ENCODE measurements at places on chromosomes 7 and 10.

- DNase-seq = no peak
Measured at GRCh38 chr7:69683002-69683401, 84.7 kb downstream of the AUTS2 start.

DNA sequence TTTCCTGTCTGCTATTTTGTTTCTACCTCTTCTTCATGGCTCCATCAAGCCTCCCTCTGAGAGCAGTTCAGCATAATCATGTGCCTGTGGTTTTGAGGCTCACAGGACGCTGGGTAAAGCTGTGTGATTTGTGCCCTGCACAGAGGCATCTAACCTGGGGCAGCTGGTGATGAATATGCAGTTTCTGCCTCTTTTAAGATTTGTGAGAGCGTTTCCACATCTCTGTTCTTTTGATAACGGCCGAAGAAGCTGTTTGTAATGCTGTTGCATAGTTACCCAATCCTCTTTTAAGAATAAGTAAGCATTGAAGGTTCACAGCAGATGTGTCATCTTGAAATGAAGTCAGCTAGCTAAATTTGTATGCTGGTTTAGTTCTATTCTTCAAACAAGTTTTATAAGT, 45.2 kb downstream of the PNLIPRP3 start:
- no peak for DNase-seq

GRCh38 chr7:127064-127598, 65.2 kb upstream of the FAM20C start:
- DNase-seq = no peak

DNA sequence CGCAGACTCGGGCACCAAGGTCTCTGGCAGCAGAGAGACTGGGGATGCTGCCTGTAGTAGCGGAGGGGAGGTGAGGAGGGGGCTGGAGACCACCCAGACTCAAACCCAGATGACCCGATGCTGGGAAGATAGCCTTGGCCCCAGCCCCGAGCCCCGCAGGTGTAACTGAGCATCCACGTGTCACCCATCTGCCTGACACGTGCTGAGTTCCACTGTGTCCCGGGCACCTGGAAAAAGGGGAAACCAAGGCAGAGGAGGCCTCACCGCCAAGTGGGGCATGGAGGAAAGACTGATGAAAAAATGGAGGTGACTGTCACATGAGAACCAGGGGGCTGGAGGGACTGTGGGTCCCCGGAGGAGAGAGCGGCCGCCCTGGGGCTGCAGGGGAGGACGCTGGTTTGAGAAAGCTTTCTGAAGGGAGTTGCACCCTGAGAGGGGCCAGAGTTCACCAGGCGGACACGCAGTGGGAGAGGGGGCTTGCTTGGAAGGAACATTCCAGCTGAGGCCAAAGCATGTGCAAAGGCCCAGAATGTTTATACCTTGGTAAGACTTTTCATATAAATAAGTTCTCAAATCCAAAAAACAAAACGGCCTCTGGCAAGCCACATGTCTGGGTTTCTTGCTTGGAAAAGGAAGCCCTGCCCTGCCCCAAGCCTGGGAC, 27.4 kb upstream of the ELN start:
- no peak for DNase-seq

- DNase-seq = no peak
Measured at GRCh38 chr10:62831346-62831745, 15.2 kb upstream of the EGR2 start.

- no peak for DNase-seq
Measured at GRCh38 chr7:151051108-151051507, 2.8 kb downstream of the ASIC3 start.

GRCh38 chr7:75808106-75808505, 5.5 kb downstream of the CCL24 start:
- no peak for DNase-seq

DNA sequence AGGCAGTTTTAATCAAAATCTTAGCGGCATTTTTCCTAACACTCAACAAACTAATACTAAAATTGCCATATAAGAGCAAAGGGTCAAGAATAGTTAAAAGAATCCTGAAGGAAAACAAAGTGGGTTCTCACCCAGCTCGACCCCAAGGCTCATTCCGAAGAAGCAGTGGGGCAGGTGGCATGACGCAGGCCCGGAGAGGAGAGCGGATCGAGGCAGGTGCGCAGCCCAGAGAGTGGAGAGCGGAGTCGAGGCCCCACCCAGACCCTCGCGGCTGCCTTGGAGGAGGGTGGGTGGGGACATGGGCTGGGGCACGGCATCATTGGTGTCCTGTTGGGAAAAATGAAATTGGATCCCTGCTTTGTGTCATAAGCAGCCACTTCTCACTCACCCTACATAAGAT, 109.8 kb downstream of the INPP5A start:
- no peak for DNase-seq

DNA sequence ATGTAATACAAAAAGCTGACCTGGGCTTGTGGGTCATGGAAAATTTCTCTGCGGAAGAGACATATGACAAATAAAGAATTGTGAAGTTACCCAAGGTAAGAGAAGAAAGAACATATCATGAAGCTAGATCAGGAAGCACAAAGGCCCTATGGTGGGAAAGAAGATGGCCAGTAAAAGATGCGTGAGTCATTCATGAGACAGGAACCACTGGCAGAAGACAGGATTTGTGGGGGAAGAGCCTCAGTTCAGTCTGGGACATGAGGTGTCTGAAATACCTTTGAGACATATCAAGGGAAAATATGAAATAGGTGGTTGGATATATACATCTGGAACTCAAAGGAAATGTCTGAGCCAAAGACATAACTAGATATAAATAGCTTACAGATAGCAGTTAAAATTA, 27.7 kb upstream of the AMPH start:
- DNase-seq = no peak

DNA sequence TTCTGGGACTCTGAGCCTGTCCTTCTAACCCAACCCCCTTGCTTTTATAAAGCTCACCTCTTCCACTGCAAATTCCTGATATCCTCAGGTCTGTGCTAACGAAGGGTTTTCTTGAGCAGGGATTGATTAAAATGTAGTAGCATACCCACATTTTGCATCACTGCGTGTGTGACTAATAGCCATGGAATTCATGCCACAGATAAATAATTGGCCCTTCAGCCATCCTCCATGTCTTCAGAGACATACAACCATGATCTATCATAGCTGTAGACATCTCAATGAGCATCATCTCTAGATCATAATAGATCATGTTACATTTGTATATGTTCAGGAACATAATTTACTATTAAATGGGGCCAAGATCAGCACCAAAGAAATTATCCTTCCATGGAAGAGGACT, 990.3 kb downstream of the KCNMA1 start:
- no peak for DNase-seq
